ENCODE measurements at places on chromosomes 16 and 17.

GRCh38 chr17:27256225-27257030 is 37.5 kb upstream of the WSB1 start:
- no peak for DNase-seq

GRCh38 chr17:63629627-63630026 is 7.4 kb downstream of the MAP3K3 start:
- no peak for DNase-seq

- no peak for DNase-seq
Observed at GRCh38 chr16:19833581-19833980, 51.1 kb downstream of the GPRC5B start.

DNA sequence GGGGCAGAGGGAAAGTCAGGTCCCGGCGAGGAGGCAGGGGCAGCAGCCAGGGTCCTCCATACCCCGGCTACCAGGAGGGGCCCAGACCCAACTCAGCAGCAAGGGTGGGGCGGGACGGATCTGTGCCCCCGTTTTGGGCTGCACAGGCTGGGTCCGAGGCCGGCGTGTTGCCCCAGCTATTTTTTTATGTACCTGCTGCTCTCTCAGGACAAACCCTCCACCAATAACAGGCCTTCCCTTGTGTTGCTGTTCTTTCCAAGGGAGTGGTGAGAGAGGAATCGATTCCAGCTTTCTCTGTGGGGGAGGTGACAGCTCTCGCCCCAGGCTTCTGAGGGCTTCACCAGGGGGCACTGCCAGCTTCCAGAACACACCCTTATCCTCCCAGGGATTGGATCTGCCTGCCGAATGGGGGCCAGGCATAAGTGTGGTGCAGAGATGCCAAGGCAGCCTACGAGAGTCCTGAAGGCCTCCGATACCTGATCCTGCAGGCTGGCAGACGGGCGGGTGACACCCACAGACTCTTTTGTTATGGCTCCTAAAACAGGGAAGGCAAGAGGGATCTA is 22.3 kb downstream of the RTN4RL1 start:
- DNase-seq: no peak

- DNase-seq: no peak
Observed at GRCh38 chr16:70746040-70746707, 54.8 kb downstream of the VAC14 start.

- no peak for DNase-seq
Observed at GRCh38 chr17:42669977-42670788, 6.6 kb downstream of the PLEKHH3 start.

DNA sequence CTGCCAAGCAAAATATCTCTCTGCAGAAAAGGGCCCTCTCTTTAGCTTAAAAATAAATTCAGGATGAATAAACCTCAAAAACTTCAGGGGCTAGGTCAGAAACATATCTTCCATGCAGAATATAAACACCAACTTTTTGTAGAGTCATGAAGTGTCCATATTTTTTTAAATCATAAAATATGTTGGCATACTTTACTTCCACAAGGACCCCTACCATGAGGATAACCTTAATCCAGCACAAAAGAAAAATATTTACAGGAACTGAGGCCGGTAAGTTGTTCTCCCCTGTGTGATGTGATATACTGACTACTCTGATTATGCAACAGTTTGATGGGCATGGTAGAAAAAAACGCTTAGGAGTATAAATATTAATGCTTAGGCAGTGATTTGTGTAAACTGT is 264.8 kb upstream of the CDH11 start:
- DNase-seq: no peak

GRCh38 chr17:57091186-57091618 is 6.2 kb downstream of the AKAP1 start:
- DNase-seq: no peak

DNA sequence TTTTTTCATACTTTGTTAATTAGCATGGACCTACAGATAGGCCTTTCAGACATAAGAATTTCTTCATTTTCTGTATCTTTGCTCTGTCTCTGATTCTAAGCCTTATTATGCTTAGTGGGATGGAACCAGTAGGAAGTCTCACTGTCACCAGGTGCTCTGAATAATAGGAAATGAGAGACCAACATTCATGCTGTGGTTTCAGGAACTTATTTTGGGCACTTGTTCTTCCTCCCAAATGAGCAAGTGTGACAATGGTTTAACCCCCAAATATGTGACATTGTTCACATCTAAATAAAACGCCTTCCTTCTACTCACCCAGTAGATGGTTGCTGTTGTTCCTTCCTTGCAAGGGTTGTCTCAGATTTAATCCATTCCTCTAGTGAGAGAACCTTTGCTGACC is 100.2 kb downstream of the SYCE1L start:
- DNase-seq: no peak

DNA sequence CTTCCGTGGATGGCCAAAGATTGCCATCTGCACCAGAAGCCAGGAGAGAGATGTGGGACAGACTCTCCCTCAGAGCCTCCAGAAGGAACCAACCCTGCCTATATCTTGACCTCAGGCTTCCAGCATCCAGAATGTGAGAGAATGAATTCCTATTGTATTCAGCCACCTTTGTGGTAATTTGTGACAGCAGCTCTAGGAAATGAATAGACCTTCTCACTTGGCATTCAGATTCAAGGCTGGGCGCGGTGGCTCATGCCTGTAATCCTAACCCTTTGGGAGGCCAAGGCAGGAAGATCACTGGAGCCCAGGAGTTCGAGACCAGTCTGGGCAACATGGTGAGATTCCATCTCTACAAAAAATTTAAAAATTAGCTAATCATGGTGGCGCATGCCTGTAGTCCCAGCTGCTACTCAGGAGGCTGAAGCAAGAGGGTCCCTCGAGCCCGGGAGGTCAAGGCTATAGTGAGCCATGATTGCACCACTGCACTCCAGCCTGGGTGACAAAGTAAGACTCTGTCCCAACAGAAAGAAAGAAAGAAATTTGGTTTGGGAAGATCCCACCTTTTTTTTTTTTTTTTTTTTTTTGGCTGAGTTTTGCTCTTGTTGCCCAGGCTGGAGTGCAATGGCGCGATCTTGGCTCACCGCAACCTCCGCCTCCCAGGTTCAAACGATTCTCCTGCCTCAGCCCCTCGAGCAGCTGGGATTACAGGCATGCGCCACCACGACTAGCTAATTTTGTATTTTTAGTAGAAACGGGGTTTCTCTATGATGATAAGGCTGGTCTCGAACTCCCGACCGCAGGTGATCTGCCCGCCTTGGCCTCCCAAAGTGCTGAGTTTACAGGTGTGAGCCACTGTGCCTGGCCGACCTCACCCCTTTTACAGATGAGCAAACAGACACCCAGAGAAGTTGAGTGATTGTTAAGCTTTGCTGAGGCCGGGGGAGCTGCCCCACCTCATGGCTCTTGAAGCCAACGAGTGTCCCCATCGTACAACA is 4.3 kb upstream of the CPSF4L start:
- no peak for DNase-seq

- no peak for DNase-seq
Observed at GRCh38 chr17:51014129-51014528, 106.5 kb downstream of the SPAG9 start.

DNA sequence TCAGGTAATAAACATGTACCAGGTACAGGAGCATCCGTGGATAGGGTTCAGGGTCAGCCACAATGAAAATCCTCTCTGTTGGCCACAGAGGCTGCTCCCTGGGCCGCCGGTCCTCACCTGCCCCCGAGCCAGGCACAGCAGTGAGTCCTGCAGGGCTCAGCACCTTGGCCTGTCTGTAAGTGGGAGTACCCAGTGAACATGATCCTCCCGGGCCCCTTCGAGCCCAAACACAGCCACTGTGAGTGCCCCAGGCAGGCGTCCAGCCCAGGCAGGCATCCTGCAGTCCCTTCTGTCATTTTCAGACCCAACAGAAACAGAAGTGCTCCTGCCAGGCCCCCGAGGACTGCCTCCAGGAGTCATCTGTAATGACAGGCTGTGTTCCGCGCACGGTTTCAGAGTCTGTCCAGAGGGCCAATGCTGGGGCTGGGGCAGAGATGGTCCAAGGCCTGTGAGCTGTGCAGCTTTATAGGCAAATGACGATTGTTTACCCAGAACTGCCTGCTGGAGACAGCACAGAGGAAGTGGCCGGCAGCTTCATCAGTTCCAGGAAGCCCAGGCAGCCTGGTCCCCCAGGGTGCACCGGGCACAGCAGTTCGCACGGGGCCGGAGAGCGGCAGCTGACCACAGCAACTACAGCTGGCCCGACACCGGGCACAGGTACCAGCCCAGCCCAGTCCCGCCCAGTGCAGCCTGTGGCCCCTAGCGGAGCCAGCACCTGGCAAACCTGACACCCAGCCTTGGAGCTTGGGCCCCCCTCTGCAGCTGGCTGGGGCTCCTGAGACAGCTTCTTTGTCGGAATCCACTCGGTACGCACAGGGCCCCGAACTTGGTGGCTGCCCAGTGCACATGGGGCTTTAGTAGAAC is 13.2 kb downstream of the SLC7A5 start:
- DNase-seq: no peak

DNA sequence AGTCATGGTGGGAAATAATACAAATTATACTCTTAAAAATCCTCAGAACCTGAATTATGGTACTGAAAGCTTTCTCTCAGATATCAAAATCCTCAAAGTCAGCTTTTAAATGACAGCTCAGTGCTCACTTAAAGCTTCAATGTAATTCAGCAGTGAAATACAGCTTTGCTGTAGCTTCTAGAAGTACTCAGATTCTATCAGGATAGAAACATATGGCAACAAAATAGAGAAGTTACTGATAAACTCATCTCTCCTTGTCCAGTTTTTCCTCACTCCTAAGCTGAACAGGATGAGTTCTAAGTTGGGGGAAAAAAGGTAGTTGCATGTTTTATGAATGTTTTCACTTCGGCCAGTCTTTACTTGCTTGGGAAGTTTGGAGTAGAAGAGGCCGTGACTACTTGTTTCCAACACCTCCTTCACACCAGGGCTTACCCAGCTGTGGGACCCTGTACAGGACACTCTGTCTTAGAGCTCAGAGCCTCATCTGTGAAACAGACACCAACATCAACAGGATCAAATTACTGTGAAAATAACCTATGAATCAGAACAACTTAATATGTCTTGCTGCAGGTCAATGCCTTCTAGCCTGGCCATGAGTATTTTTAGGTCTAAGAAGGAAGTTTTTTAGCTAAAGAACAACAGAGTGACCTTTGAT is 30.2 kb downstream of the OGFOD1 start:
- no peak for DNase-seq

- DNase-seq: no peak
Observed at GRCh38 chr17:39147221-39148185, 3.9 kb downstream of the PLXDC1 start.

- no peak for DNase-seq
Observed at GRCh38 chr17:82235775-82236141, 6.9 kb downstream of the SLC16A3 start.

DNA sequence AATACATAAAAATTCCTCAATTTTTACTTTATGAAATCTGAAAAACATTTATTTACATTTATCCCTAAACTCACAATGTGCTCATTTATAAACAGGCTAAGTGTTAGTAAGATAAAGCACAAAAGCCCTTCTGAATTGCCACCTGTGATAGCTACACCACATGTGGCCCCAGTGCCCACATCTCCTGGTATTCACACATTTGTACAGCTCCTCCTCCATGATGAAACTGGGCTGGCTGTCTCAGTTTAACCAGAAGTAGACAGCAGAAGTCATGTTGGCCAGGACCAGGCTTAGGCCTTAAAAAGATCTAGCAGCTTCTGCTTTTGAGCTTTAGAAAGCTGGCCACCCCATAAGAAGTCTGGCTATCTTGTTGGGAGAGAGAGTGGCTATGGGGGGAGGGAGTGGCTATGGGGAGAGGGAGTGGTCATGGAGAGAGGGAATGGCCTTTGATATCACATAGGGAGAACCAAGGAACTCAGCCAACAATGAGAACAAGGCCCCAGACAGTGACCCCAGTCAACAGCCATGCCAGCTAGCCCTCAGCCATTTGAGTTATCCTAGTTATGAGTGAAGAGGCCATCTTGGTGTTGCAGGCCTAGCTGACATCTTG is 47.4 kb downstream of the CEP95 start:
- DNase-seq: no peak

DNA sequence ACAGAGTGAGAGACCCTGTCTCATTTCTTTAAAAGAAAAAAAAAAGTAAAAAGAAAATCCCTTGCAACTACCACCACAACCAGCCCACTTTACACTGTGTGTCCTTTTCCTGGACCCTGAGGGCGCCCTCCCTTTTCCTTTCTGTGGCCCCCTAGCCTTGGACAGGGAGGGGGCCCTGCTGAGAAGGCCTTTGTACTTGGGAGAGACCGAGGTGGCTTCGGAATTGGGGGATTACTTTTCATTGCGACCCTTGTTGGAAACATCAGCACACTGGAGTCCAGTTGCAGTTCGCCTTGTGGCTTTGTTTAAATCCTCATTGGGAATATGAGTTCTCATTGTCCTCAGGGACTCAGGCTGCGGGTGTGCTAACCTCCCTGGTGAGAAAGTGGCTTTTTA is 9.4 kb upstream of the DNASE1 start:
- no peak for DNase-seq

- no peak for DNase-seq
Observed at GRCh38 chr16:67910158-67910557, 17.1 kb downstream of the PSKH1 start.

Data from cortex of kidney (tissue), 1 donor.